Neural crest cell (in vitro differentiated cells): ENCODE measurements at places on chromosomes 2 and 18. TPM values are rescaled to one million over a fixed set of nuclear protein-coding genes. Genes with fewer than 3 reads are reported as not detected.

DNA sequence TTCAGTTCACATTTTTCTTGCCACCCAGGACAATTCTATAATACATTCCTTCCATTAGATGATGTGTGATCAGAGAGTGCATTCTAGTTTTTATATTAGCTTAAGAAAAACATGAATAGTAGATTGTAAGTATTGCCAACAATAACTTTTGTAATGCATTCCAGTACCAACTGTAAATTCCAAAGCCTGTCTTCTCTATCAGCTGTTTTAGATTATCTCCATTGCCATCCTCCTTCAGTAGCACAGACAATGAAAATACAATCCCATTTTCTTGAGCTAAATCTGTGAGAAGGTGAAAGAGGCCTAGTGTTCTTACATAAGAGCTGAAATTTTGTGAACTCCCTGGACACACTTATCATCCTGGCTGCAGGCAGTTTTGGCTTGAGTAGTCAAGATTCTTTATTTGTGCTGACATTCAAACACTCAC lies 103.9 kb downstream of the CCBE1 start:
- H3K4me3 ChIP-seq, result no peak overlapping the region
- no peak overlapping the region for H3K27ac ChIP-seq
- H3K36me3 ChIP-seq, result no peaks in the 10 kb centered on the region
- DNase-seq, result no peak

DNA sequence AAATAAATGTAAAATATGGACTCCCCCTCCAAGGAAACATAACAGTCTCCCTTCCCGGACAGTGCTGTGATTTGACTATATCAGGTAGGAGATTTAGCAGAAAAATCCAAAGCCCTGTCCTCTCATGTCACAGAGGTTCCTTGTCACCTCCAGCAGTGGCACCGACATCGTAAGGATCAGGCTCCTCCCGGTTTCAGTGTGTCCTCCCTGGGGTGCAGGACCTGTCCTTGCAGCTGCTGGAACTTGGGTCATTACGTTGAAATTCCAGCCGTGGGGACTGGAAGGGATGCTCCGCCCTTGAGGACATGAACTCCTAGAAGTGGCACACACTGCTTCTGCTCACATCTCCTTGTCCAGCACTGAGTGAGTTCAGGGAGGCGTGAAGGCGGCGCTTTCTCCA lies 101.1 kb upstream of the ODC1 start:
- H3K27ac ChIP-seq, result no peak overlapping the region
- H3K36me3 ChIP-seq, result no peaks in the 10 kb centered on the region
- peaks cover 38% of the 10 kb centered on the region for H3K4me1 ChIP-seq

- H3K4me3 ChIP-seq, result no peak overlapping the region
- H3K27me3 ChIP-seq, result no peaks in the 10 kb centered on the region
Observed at GRCh38 chr18:58578321-58578720, 50.6 kb downstream of the ALPK2 start.

- H3K4me3 ChIP-seq, result no peak overlapping the region
- no peaks in the 10 kb centered on the region for H3K36me3 ChIP-seq
- H3K27me3 ChIP-seq, result no peaks in the 10 kb centered on the region
- no peak overlapping the region for H3K27ac ChIP-seq
- DNase-seq, result no peak
- H3K4me1 ChIP-seq, result peaks cover 38% of the 10 kb centered on the region
Observed at GRCh38 chr2:64262071-64262470, 117.9 kb upstream of the PELI1 start.

GRCh38 chr2:229066121-229066715 lies 204.9 kb downstream of the PID1 start:
- DNase-seq, result no peak
- H3K36me3 ChIP-seq, result no peaks in the 10 kb centered on the region
- H3K27ac ChIP-seq, result no peak overlapping the region
- H3K27me3 ChIP-seq, result no peaks in the 10 kb centered on the region

- no peak for DNase-seq
- H3K36me3 ChIP-seq, result no peaks in the 10 kb centered on the region
- no peaks in the 10 kb centered on the region for H3K27me3 ChIP-seq
- no peak overlapping the region for H3K4me3 ChIP-seq
- peaks cover 7% of the 10 kb centered on the region for H3K4me1 ChIP-seq
Observed at GRCh38 chr2:8481463-8482009, 200.3 kb upstream of the ID2 start.

GRCh38 chr2:182941919-182942318 lies 75.5 kb upstream of the FRZB start:
- peaks cover 12% of the 10 kb centered on the region for H3K4me1 ChIP-seq
- H3K27me3 ChIP-seq, result no peaks in the 10 kb centered on the region
- no peak overlapping the region for H3K4me3 ChIP-seq

- no peaks in the 10 kb centered on the region for H3K27me3 ChIP-seq
- no peak overlapping the region for H3K27ac ChIP-seq
- H3K4me1 ChIP-seq, result peaks cover 7% of the 10 kb centered on the region
- DNase-seq, result no peak
- no peak overlapping the region for H3K4me3 ChIP-seq
- peaks cover 3% of the 10 kb centered on the region for H3K36me3 ChIP-seq
Observed at GRCh38 chr18:69897397-69898108, 50.1 kb downstream of the CD226 start.

DNA sequence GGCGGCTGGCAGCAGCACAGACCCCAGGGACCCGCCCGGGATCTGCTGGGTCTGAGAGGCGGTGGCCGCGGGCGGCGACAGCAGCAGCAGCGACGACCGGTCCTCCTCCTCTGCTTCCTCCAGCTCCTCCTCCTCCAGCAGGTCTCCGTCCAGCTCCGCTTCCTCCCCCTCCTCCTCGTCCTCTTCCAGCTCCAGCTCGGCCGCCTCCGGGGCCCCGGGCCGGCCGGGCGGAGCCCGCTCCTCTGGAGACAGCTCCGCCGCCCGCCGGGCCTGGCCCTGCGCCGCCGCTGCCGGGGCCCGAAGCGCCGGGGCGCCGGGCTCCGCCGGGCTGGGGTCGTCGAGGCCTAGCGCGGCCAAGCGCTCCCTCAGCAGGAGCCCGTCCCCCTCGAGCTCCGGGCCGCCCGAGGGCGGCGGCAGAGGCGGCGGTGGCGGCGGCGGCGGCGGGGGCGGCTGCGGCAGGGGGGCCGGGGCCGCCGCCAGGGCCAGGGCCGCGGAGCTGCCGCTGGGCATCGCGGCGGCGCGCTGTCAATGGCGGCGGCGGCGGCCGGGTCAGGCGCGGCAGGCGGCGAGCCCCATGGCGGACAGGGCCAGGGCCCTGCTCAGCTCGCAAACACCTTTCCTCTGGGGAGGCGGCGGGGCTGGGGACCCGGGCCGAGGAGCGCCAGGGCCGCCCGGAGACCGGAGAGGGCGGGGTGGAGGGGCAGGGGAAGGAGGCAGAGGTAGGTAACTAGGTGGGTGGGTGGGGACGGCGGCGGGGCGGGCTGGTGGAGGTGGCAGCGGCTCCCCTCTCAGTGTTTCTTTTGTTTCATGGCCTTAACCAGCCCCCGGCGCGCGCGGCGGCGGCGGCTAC lies 445 bp downstream of the MEX3C start:
- peaks cover 34% of the 10 kb centered on the region for H3K4me1 ChIP-seq
- DNase-seq, result peak; percentile 30
- peak overlapping the region; percentile 86 for H3K27ac ChIP-seq
- no peaks in the 10 kb centered on the region for H3K36me3 ChIP-seq

DNA sequence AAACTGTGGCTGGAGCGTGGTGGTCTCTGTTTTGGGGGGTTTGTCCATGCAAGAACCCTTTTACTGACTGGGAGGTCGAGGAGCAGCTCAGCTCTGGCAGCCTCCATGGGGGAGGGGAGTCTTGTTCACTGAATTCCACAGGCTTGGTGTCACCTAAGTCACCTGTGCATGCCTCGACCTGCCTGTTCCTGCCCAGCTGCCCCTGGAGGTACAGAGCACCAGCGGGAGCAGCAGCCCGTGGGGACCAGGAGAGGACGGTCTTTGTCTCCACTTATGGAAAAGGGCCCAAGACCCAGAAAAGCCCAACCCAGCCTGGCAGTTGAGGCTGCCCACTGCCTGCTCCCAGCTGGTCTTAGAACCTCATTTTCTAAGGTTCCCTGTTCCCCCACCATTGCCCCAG lies 168.7 kb upstream of the AGAP1 start:
- no peak overlapping the region for H3K27ac ChIP-seq
- no peaks in the 10 kb centered on the region for H3K36me3 ChIP-seq
- no peaks in the 10 kb centered on the region for H3K27me3 ChIP-seq
- peaks cover 11% of the 10 kb centered on the region for H3K4me1 ChIP-seq

Gene BMP10
- total RNA-seq, result not detected in 2 replicates

DNA sequence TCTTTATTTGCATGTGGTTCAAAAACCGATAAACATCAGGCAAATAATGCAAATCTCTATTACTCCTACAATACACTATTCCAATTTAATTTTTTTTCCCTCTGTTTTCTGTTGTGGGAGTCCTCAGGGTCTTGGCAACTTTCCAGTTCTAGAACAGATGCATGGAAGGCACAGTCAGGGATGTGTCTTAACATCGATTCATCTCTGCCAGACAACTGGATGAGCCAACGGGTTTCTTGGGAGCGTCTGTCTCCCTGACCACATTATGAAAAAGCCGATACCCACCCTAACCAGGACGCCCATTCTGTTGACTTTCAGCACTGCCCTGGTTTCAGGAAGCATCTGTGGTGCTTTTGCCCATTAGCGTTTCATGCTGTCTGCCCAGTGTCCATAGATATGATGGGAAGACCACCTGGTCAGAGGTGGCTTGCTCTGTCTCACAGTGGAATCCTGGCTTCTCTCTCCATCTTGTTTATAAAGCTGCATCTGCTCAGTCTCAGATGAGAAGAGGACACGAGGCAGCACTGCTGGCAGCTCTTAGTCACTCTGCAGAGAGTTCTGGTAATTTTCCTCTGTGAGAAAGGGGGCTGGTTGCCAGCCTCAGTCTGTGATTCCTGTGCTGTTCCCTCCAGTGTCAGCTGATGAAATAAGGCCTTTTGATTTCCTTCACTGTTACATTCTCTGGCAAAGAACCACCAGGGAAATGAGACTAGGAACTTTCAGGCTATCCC lies 57.9 kb upstream of the KCNE4 start:
- no peaks in the 10 kb centered on the region for H3K27me3 ChIP-seq
- no peaks in the 10 kb centered on the region for H3K36me3 ChIP-seq
- no peaks in the 10 kb centered on the region for H3K4me1 ChIP-seq
- H3K4me3 ChIP-seq, result no peak overlapping the region
- no peak for DNase-seq

GRCh38 chr18:45355944-45356520 lies 259.2 kb upstream of the SLC14A2 start:
- peaks cover 3% of the 10 kb centered on the region for H3K4me1 ChIP-seq
- no peaks in the 10 kb centered on the region for H3K27me3 ChIP-seq
- no peak overlapping the region for H3K27ac ChIP-seq
- H3K36me3 ChIP-seq, result no peaks in the 10 kb centered on the region
- no peak for DNase-seq

- H3K27ac ChIP-seq, result no peak overlapping the region
- DNase-seq, result no peak
- H3K4me3 ChIP-seq, result no peak overlapping the region
- no peaks in the 10 kb centered on the region for H3K27me3 ChIP-seq
Observed at GRCh38 chr2:135225781-135226180, 173.7 kb downstream of the RAB3GAP1 start.

Gene SPR
- total RNA-seq, result 5.8 and 6.3 TPM in 2 replicates

DNA sequence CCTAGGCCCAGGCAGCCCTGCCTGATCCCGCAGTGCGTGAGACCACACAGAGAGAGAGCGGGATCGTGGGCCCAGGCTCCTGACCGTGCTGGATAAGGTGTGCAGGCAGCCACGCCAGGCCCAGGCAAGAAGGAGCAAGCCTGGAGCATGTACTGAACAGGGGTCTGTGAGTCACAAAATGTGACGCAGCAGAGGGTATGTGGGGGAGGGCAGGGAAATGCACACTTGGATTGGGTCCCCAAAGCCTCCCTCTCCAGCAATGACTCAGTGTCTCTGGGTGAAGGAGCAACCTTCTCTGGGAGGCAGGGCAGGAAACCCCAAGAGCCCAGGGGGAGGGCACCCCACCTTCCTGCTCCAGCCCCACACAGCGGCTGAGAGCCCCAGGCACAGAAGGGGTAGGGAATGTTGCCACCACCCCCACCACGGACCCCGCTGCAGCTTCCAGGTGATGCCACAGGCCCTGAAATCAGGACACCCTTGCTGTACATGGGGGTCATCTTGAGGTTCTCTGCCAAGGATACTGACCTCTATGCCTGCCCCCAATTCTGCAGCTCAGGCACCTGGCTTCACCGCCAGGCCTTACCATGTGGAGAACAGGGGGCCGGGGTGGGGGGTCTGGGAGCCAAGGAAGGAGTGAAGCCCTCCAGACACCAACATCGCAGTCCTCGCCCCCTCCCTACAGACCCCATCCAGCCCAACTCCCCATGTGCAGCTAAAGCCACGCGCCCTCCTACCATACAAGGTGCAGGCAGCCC lies 1.3 kb upstream of the GPC1 start:
- no peak for DNase-seq
- H3K4me1 ChIP-seq, result peaks cover 14% of the 10 kb centered on the region
- H3K27ac ChIP-seq, result no peak overlapping the region
- H3K27me3 ChIP-seq, result peaks cover 3% of the 10 kb centered on the region
- peak overlapping the region; percentile 93 for H3K4me3 ChIP-seq
- H3K36me3 ChIP-seq, result no peaks in the 10 kb centered on the region

- H3K4me3 ChIP-seq, result no peak overlapping the region
- no peaks in the 10 kb centered on the region for H3K36me3 ChIP-seq
- H3K27me3 ChIP-seq, result peaks cover 7% of the 10 kb centered on the region
Observed at GRCh38 chr2:206990360-206990759, 51.0 kb downstream of the CPO start.

Gene BCS1L
- 41.7 and 45.2 TPM in 2 replicates for total RNA-seq

Gene SUCLG1
- 51.5 and 52.7 TPM in 2 replicates for total RNA-seq

- peak overlapping the region; percentile 40 for H3K27ac ChIP-seq
- no peak for DNase-seq
- H3K4me3 ChIP-seq, result peak overlapping the region; percentile 56
- peaks cover 2% of the 10 kb centered on the region for H3K36me3 ChIP-seq
Observed at GRCh38 chr2:172072706-172073105, 12.6 kb upstream of the DLX1 start.

Gene SIX2
- total RNA-seq, result 0.14 TPM in 1 of 2 replicates, not detected in the other

Gene ERICH2
- total RNA-seq, result not detected in 2 replicates

DNA sequence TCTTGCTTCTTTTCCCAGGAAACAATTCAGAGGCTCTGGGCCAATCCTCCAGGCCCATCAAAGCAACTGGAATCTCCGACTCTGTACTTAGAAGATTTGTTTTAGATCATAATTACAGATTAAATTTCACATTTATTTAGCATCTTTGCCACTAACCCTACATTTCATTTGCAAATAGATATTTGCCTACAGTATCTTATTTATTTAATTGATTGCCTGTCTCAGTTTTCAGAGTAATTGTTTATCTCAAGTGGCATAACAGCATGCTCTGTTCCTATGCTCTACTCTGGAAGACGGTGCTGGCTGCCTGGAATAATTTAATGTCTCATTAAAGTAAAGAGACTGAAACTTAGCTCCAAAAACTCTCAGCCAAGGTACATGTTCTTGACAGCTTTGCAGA lies 213.4 kb downstream of the HNMT start:
- H3K27ac ChIP-seq, result no peak overlapping the region
- no peaks in the 10 kb centered on the region for H3K27me3 ChIP-seq
- no peaks in the 10 kb centered on the region for H3K4me1 ChIP-seq
- no peak overlapping the region for H3K4me3 ChIP-seq
- no peaks in the 10 kb centered on the region for H3K36me3 ChIP-seq
